ENCODE measurements at places on chromosomes 7 and 10.

DNA sequence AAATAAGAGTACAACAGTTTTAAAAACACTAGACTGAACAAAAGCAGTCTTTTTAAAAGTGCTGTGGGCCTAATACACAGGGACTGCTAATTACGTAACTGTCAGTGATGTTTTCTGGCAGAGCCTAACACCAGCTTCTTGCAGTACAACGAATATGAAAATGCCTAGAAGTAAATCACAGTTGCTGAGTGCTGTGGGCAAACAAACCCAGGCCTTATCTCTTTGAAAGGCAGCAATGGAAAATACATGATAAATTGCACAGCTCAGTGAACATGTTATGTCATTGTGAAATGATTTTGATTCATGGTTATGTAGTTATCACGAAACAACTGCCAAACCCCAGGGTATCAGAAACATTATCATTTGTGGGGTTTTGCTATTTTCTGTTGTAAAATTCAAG lies 428.4 kb downstream of the GFRA1 start:
- no peak for DNase-seq

- no peak for DNase-seq
Observed at GRCh38 chr7:137992550-137993394, 9.1 kb downstream of the CREB3L2 start.

GRCh38 chr10:97514344-97514743 lies 15.6 kb downstream of the UBTD1 start:
- DNase-seq = no peak

DNA sequence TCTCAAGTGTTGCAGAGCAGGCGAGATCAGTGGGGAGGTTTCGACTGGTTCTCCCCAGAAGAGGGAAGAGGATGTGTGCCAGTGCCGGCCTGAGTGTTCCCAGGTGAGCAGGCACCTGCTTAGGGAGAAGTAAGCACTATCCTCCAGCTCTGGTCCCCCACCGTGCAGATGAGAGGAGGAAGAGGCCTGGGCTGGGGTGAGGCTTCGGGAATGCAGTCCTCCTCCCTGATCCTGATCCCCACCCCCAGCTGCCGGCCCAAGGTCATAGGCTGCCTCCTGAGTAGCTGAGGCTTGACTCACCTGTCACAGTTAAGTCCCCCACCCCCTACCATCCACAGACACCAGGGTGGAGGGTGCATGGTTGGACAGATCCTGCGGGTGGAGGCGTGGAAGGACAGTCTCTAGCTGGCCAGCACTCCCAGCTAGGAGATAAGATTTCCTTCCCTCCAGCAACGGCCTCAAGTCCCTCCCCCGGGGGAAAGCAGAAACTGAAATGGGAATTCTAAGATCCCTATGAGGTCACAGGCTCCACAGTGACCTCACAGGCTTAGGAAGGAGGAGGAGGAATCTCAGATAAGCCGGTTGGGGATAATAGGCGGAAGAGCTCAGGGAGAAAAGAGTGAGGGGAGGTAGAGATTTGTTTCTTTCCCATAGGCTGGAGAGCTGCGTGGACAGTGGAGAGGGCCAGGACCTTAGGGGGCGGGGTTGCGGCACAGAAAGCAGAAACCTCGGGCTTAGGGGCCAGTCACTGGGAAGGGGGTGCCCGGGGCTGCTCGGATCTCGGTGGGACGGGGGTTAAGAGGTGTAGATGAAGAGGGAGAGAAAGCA lies 1.0 kb downstream of the LRCH4 start:
- DNase-seq = no peak

DNA sequence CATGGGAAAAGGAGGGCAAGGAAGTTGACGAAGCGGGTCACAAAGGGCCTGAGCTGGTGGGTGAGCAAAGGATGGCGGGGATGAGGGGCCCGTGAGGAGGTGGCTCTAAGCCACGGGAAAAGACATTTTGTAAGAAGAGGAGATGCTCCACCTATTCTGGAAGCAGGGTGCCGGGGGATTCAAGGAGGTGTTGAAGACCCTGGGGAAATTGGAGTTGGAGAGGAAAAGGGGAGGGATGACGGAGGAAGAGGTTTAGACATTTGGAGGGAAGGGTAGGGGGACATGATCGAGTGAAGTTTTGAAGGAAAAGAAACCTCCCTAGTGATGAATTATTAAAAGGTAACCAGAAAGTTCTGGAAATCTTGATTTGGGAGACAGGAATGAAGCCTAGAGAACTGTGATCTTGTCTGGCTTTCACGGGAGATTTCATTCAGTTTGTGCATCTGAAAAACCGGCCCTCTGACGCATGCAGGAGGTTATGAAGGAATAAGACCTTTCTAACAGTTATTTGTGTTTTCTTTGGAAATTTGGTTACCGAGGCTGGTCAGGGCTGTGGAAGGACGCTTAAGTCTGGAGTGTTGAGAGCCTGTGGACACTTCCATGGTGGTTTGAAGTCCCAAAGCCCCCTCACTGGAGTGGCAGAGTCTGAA lies 1.4 kb downstream of the SMO start:
- no peak for DNase-seq

DNA sequence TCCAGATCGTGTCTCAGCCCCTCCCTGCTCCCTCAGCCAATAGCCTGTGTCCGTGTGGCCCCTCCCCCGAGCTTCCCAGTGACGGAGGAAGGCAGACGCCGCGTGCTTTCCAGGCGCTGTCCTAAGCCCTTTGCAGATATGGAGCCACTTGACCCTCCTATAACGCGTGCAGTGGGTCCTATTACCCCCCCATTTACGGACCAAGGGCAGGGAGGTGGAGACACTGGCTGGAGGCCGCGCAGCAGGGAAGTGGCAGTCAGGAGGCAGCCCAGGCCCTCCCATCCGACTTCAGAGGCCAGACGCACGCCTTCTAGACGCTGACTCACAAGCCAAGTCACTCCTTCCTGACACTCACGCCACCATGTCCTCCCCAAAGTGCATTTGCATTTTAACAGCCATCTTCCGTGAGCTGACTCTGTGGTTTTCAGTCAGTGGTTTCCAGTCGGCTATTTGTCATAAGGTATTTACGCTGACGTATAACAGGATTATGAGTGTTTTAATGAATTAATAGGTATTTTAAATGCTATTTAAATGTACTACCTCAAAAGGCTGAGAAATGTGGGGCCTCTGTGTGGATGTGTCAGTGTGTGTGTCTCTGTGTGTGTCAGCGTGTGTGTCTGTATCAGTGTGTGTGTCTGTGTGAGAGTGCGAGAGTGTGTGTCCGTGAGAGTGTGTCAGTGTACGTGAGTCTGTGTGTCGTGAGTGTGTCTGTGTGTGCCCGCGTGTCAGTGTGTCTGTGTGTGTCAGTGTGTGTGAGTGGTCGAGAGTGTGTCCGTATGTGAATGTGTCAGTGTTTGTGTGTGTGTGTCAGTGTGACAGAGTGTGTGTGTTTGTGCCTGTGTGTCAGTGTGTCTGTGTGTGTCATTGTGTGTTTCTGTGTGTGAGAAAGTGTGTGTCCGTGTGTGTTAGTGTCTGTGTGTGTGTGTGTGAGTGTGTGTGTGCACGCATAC lies 92.0 kb upstream of the INSIG1 start:
- peak; percentile 91 for DNase-seq

GRCh38 chr7:45682836-45683555 lies 108.8 kb downstream of the ADCY1 start:
- DNase-seq = no peak

DNA sequence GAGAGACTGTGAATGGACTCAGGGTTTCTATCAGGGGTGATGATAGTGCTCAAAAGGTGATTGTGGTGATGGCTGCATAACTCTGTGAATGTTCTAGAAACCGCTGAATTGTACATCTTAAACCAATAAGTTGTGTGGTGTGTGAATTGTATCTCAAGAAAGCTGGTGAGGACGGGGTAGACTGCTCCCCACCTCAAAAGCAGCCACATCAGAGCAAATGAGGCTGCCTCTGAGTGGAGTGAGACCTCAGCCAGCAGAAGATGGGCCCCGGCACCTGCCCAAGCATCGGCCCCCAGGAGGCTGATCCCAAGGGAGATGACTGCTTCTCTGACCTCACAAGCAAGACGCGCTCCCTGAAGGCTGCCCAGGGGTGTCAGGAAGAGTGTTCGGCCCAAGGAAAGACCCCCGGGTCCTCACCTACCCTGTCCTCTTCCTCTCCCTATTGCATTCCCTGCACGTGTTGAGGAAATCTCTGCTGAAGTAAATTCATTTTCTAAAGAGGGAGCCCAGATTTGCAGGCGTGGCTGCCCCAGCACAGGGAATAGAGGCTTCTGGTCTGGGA lies 279.3 kb upstream of the SHH start:
- no peak for DNase-seq

DNA sequence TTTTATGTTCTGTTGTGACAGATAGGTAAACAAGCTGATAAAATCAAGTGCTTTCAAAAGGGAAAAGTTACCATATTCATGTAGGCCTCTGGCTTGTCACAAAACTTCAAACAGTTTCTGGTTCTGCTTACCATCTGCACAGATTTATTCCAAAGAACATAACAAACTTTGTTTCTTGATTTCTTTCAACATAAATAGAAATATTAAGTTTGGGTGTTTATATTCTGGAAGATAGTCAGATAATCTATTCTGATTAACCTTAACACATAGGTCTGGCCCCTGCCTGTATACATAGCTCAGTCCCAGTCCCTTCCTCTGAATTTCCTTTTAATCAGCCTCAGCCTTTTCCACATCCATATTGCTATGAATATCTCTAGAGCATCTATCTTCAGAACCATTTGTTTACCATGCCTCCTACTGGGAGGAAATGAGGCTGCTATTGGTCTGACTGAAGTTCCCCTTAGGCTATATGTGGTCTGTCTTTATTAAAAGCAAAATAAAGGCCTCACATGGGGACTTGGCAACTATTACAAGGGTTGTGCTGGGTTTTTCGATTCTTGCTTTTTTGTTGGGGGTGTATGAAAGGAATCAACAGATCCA lies 319.0 kb downstream of the HPSE2 start:
- DNase-seq = no peak

- DNase-seq = no peak
Observed at GRCh38 chr7:371119-371778, 81.3 kb downstream of the FOXL3 start.

DNA sequence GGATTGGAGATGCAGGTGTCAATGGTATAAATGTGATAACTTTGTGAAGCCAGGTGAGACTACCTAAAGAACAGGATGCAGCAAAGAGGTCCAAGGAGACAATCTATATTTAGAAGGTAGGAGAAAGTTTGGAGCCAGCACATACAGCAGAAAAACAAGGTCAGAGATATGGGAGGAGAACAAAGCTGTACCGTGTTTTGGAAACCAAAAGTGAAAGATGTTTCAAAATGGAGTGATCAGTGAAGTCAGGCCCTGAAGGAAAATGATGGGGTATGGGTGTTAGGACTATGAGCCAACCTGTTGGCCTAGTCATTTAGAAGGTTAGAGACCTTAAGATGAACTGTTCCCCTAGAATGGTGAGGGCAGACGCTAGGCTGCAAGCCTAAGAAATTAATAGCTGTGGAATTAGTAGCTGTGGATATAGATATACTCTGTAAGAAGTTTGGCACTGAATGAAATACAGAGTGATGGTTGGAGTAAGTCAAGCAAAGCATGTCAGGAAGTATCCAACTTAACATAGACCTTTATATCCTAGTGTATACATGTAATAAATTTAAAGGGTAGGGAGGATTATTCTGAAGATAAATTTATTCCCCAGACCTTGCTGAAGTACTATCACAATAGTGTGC lies 149.8 kb upstream of the WNT16 start:
- no peak for DNase-seq

DNA sequence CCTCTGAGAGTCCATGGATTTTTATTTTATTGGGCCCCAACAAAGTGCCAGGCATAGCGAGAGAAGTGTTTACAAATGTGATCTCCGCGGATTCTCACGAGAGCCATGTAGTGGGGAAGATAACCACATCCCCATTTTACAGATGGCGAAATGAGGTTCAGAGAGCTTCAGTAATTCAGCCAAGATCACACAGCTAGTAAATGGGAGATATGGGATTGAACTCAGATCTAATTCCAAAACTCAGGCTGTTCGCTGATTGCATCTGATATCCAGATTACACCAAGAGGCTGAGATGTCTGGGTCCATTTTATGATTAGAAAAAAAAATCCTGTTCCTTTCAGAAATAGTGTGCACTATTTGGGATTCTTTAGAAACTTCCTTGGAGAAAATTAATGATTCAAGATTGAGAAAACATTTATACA lies 1.3 kb downstream of the FAS start:
- DNase-seq = no peak

DNA sequence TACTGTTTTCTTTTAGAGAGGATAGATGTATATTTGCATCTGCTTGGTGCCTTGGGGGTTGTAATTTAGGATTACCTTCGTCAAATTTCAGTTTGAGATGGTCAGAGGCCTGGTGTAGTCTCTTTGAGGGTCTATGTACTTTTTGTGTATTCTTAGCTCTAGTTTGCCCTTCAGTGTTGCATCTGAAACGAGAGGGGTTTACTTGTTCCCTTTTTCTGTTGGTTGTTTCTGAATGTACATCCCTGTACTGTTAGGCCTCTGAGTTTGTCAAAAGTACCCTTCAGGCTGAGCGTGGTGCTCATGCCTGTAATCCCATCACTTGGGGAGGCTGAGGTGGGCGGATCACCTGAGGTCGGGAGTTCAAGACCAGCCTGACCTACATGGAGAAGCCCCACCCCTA lies 60.0 kb downstream of the MLLT10 start:
- no peak for DNase-seq

DNA sequence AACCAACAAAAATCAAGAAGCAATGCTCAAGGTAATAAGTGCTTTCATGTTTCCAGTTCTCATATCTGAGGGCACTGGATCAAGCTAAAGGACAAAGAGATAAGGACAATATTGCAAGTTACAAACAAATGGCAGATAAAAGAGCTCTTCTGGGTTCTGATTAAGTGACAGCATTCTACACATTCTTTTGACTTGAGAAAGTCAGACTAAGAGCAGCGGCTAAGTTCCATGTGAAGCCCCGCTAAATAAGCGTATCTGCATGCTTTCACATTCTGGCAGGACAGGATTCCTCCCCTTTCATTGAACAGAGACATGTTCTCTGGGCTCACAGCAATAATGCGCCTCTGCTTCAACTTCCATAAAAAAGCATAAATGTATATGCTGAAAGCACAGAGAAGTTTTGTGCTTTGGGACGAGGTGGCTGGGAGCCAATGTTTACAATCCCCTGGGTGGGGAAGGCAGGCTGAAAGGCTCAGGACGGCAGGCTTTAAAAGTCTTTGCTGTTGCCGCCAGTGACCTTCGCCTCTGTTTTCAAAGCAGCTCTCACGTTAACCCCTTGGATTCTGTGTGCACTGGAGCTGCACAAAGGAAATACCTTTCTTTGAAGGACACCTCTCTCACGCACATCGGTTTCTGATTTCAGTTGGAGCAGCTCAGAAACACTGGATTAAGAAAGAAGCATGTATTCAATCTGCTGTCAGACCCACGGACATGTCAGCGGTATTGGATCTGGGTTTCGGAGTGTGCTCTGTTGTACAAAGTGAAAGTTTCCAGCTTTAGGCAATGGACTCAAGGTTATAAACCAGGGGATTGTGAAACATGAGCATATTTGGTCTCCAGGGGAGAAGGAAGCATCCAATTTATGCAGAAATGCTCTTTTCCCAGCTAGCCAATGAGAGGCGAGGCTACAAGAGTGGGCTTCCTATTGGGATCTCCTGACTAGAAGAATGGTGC lies 105.4 kb upstream of the FAM133B start:
- DNase-seq = no peak

DNA sequence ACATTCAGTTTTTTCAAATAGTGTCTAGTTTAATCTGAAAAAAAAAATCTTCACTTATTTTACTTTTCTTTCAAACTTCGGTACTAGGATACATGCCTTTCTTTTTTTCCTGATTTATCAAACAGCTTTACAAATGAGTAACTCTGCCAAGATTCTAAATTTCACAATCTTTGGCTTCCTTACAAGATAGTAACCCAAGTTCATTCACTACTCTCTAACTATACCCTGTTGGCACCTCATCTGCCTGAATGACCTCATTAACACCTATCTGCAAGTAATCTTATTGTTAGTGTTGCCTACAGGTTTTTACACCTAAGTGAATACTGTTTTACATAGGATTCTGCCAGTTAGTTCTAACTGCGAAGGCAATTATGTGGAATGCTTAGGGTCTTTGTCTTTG lies 159.8 kb downstream of the FOXP2 start:
- DNase-seq = no peak

All from CD4-positive, alpha-beta T cell treated with Interleukin-15 for 4 hours (primary cell).